Cardiac muscle cell (in vitro differentiated cells and primary cell): ENCODE measurements at places on chromosomes 16 and 17. TPM values are rescaled to one million over a fixed set of nuclear protein-coding genes. Genes with fewer than 3 reads are reported as not detected.
A peak's percentile ranks its signal among the peaks of the same experiment; 100 is the strongest.

DNA sequence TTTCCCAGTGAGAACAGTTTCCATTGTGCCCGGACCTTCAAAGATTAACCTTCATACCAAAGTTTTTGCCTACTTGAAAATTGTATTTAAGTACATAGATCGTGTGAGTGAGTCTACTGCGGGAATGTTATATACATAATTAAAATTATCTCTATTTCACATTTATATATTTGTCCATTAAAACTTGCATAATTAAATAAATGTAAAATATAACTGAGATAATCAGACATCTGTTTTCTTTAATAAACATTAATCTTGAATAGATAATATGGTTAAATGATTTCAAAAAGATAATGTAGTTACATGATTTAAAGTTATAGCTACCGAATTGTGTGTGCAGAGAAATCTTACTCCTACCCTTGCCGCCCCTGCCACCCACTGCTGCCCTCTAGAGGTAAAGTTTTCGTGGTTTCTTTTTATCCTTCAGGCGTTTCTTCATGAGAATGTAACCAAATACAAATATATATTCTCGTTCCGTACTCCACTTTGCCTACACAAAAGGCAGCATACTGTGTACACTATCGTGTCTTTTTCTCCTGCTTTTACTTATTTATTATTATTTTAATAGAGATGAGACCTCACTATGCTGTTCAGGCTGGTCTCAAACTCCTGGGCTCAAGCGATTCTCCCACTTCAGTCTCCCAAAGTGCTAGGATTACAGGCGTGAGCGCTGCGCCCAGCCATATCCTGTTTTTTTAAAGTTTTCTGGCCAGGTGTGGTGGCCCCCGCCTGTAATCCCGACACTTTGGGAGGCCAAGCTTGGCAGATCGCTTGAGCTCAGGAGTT lies 35.6 kb downstream of the RPA1 start:
- H3K36me3 ChIP-seq, result peaks cover 1% of the 10 kb centered on the region
- no peaks in the 10 kb centered on the region for H3K4me1 ChIP-seq
- no peak overlapping the region for H3K4me3 ChIP-seq
- no peaks in the 10 kb centered on the region for H3K27me3 ChIP-seq
- peak; percentile 36 for DNase-seq

DNA sequence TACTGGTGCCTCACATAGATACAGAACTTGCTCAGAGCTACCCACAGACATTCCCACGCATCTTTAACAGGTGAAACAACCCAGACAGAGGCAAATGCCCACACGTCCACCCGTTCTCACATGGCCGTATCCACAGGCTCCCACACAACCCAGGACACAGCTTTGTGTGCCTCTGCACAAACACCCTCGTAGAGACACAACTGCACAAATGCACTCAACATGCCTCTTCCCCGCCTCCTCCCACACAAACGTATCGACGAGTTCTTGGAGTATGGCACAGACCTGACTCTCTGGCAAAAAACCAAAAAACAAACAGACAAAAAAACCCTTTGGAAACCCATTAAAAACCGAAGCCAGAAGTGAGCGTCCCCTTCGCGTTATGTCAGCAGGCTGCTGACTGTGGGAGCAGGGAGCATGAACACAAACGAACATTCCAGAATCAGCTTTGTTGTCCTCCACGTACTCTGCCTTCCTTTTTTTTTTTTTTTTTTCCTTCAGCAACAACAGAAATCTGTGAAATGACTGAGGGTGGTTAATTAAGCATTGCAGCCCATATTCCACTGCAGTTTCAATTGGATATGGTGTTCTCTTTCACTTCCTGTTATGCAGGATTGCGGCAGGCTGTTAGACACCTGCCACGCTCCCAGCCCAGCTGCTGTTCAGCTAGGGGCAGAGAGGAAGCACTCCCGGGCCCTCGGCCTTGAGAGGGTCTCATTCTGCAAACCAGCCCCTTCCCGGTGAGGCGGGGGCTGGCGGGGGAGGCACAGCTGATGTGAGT lies 313.7 kb downstream of the MAF start:
- no peak overlapping the region for H3K27ac ChIP-seq
- no peaks in the 10 kb centered on the region for H3K36me3 ChIP-seq
- no peak for DNase-seq
- no peaks in the 10 kb centered on the region for H3K27me3 ChIP-seq
- no peak overlapping the region for H3K4me3 ChIP-seq
- no peaks in the 10 kb centered on the region for H3K4me1 ChIP-seq

DNA sequence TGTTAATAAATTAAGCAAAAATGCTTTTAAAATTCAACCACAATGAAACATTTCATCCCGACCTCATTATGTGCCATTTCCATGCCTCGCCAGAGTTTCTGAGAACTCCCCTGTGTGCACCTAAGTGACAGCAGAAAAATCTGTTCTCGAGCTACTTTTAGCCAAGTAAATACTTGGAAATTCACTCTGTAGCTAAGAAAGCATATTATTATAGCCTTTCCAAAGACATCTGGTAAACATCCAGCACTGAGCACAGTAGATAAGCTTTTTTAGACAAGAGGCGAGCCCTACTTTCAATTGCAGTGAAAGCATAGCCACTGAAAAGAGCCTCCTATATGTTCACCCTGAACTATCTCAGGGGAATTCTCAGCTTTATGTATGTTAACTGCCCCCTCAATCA lies 242.8 kb upstream of the PSMD7 start:
- peak overlapping the region; percentile 8 for H3K27ac ChIP-seq
- peak; percentile 31 for DNase-seq

- no peak for DNase-seq
- H3K27ac ChIP-seq, result peak overlapping the region; percentile 96
- peaks cover 6% of the 10 kb centered on the region for H3K36me3 ChIP-seq
- H3K27me3 ChIP-seq, result no peaks in the 10 kb centered on the region
- no peak overlapping the region for H3K4me3 ChIP-seq
These were observed 31.4 kb downstream of the HIC1 start for GRCh38 chr17:2086306-2086705.

DNA sequence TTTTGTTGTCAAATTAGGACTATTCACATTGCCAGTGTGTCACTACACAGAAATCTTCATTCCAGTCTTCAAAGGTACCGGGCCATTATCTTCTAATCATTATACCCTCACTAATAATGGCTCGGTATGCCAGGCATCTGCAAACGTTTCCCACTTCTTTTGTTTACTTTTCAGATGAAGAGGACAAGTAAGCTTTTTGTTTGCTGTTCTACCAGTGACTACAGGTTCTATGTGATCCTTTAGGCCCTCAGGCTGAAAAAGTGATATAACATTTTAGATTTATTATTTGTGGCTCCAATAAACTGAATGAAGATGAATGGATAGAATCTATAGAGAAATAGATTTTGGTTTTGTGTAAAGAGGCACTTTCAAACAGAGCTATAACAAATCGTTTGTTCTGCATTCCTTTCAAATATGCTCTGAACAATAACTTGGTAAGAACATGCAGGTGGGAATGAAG lies 403 bp upstream of the KRTAP3-1 start:
- H3K36me3 ChIP-seq, result no peaks in the 10 kb centered on the region
- H3K27ac ChIP-seq, result no peak overlapping the region
- no peak overlapping the region for H3K4me3 ChIP-seq
- H3K27me3 ChIP-seq, result no peaks in the 10 kb centered on the region
- no peaks in the 10 kb centered on the region for H3K4me1 ChIP-seq

DNA sequence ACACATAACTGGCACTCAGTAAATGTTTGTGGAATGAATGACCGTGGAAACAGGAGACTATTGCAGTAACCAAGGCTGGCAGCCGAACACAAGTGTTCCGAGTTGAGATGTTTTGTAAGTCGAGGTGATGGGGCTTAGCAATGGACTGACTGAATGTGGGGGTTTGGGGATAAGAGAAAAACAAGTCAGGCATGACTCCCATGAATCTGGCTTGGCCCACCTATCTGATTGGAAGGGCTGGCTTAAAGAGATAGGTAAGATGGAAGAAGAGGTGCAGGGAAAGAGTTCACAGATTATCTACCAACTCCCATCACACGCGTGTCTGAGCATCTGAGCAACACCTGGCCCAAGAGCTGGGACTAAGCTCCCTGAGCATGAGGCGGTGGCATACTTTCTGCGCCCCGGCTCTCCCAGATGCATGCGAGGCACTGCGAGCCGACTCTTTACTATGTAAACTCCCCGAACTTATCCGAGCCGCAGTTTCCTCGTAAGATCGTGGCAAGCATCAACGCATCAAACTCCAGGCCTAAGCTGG lies 539 bp downstream of the IFT20 start:
- H3K27ac ChIP-seq, result peak overlapping the region; percentile 73
- no peaks in the 10 kb centered on the region for H3K36me3 ChIP-seq
- H3K27me3 ChIP-seq, result no peaks in the 10 kb centered on the region
- peak overlapping the region; percentile 75 for H3K4me3 ChIP-seq
- no peak for DNase-seq

- H3K27ac ChIP-seq, result no peak overlapping the region
- no peak overlapping the region for H3K4me3 ChIP-seq
- H3K27me3 ChIP-seq, result no peaks in the 10 kb centered on the region
- H3K4me1 ChIP-seq, result peaks cover 13% of the 10 kb centered on the region
These were observed 68.8 kb downstream of the ITFG1 start for GRCh38 chr16:47392081-47392480.

The NLRP1 gene
- total RNA-seq, result 103 and 138 TPM in 2 replicates

The CEMP1 gene
- 1.3 TPM in 1 of 2 replicates, not detected in the other for total RNA-seq

- no peaks in the 10 kb centered on the region for H3K4me1 ChIP-seq
- no peak overlapping the region for H3K27ac ChIP-seq
- no peak overlapping the region for H3K4me3 ChIP-seq
- H3K27me3 ChIP-seq, result no peaks in the 10 kb centered on the region
- H3K36me3 ChIP-seq, result no peaks in the 10 kb centered on the region
- peak; percentile 28 for DNase-seq
These were observed 16.8 kb upstream of the RMI2 start for GRCh38 chr16:11328172-11329070.

DNA sequence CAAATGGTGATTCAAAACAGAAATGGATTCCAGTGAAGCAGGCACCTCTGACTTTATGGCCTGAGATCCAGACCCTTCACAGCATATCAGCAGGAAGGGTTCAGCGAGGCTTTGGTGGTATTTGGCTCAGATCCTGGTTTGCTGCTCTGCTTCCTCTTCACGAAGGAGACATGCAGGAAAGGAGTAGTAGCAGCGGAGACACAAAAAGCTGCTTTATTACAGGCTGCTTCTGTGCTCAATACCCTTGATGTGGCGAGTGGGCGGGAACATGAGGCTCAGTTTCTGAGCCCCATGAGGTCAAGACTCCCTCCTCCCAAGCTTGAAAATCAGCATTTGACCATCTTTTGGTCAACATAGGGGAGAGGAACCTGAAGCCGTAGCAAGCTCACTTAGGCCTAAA lies 213.3 kb upstream of the AXIN2 start:
- peak; percentile 58 for DNase-seq
- peak overlapping the region; percentile 83 for H3K27ac ChIP-seq

GRCh38 chr17:80528536-80528935 lies 16.1 kb upstream of the RPTOR start:
- H3K4me1 ChIP-seq, result no peaks in the 10 kb centered on the region
- no peak overlapping the region for H3K4me3 ChIP-seq
- DNase-seq, result no peak
- H3K27me3 ChIP-seq, result no peaks in the 10 kb centered on the region
- no peaks in the 10 kb centered on the region for H3K36me3 ChIP-seq

The SCGB1C2 gene
- total RNA-seq, result not detected in 2 replicates

The RNF43 gene
- 8.6 and 8.7 TPM in 2 replicates for total RNA-seq

The NEUROD2 gene
- not detected in 2 replicates for total RNA-seq

DNA sequence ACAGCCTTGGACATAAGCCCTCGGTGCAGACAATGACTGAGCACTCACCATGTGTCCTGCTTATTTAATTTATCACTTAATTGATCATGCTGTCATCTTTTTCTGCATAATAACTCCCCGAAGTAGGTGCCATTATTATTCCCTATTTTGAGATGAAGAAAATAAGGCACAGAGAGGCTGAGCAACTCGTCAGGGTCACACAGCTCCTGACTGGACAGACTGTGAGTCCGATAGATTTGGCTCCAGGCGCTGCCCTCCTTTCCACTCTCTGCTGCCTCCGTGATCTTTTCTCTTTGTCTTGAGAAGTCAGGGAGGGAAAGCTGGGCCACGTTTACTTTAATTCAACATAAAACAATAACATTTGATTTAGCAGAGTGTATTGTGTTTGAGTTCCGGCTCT lies 19.0 kb upstream of the N4BP1 start:
- H3K4me1 ChIP-seq, result no peaks in the 10 kb centered on the region
- DNase-seq, result no peak
- H3K27me3 ChIP-seq, result no peaks in the 10 kb centered on the region
- H3K4me3 ChIP-seq, result no peak overlapping the region
- H3K36me3 ChIP-seq, result no peaks in the 10 kb centered on the region
- H3K27ac ChIP-seq, result no peak overlapping the region

- H3K27me3 ChIP-seq, result no peaks in the 10 kb centered on the region
- no peak for DNase-seq
- H3K27ac ChIP-seq, result no peak overlapping the region
These were observed 2.2 kb downstream of the SNN start for GRCh38 chr16:11670171-11671131.

GRCh38 chr16:77548151-77548550 lies 113.3 kb upstream of the ADAMTS18 start:
- no peak for DNase-seq
- H3K36me3 ChIP-seq, result no peaks in the 10 kb centered on the region
- no peak overlapping the region for H3K27ac ChIP-seq
- H3K27me3 ChIP-seq, result peaks cover 7% of the 10 kb centered on the region
- H3K4me3 ChIP-seq, result no peak overlapping the region

DNA sequence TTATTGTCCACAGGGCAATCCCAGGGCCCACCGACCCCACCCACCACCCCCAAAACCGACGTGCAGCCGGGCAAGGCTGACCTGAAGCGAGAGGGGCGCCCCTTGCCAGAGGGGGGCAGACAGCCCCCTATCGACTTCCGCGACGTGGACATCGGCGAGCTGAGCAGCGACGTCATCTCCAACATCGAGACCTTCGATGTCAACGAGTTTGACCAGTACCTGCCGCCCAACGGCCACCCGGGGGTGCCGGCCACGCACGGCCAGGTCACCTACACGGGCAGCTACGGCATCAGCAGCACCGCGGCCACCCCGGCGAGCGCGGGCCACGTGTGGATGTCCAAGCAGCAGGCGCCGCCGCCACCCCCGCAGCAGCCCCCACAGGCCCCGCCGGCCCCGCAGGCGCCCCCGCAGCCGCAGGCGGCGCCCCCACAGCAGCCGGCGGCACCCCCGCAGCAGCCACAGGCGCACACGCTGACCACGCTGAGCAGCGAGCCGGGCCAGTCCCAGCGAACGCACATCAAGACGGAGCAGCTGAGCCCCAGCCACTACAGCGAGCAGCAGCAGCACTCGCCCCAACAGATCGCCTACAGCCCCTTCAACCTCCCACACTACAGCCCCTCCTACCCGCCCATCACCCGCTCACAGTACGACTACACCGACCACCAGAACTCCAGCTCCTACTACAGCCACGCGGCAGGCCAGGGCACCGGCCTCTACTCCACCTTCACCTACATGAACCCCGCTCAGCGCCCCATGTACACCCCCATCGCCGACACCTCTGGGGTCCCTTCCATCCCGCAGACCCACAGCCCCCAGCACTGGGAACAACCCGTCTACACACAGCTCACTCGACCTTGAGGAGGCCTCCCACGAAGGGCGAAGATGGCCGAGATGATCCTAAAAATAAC lies 3.0 kb downstream of the SOX9 start:
- no peak overlapping the region for H3K4me3 ChIP-seq
- peaks cover 27% of the 10 kb centered on the region for H3K4me1 ChIP-seq
- no peak for DNase-seq
- H3K36me3 ChIP-seq, result no peaks in the 10 kb centered on the region
